ENCODE measurements at places on chromosomes 11 and 22.

DNA sequence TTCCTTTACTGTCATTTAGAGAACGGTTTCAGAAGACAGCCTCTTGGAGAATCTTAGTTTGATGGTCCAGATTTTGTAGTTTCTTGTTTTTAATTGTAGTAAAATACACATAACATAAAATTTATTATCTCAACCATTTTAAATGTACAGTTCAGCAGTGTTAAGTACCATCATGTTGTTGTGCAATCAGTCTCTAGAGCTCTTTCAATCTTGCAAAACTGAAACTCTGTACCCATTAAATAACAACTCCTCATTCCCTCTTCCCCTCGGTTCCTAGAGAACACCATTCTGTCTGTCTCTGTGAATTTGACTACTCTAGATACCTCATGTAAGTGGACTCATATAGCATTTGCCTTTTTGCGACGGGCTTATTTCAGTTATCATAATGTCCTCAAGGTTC lies 69.8 kb downstream of the GRIK4 start:
- no peak for DNase-seq

DNA sequence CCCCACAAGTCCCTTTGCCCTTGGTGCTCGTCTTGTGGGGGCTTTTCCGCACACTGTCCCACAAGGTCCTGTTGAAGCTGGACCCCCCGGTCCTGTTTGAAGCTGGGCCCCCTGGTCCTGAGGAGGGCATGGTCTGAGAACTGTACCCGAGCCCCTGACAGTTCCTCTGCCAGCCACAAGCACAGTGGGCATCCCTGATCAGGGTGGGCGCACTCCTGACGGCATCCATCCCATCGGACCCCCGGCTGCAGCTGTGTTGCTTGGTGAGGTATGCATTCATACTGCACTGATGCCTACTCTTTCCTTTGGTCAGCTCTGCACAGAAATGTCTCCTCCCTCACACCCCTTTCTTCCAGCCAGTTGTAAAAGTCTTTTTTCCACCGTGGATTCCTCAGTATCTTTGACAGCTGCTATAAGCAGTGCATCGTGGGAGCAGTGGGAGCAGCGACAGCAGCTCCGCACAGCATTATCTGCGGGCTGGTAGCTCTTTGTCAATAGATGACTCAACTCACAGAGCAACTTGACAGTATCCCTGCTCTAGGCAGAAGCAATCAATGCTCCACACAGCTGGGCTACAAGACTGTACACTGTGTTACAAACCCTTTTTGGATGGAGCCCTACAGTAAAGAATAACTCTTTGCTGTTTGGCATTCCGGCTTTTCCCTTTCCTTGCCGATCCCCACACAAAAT lies 1030.8 kb upstream of the CCDC90B start:
- DNase-seq: peak; percentile 21

DNA sequence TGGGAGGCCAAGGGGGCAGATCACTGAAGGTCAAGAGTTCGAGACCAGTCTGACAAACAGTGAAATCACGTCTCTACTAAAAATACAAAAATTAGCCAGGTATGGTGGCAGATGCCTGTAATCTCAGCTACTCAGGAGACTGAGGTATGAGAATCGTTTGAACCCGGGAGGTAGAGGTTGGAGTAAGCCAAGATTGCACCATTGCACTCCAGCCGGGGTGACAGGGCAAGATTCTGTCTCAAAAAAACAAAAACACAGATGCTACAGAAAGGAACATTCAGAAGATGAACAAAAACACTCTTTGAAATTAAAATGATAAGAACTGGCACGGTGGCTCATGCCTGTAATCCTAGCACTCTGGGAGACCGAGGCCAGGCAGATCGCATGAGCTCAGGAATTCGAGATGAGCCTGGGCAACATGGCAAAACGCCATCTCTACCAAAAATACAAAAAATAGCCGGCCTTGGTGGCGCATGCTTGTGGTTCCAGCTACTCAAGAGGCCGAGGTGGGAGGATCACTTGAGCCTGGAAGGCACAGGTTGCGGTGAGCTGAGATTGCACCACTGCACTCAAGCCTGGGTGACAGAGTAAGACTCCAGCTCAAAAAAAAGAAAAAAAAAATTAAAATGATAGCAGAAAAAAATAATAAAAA lies 8.5 kb downstream of the RAB6A start:
- DNase-seq: no peak

DNA sequence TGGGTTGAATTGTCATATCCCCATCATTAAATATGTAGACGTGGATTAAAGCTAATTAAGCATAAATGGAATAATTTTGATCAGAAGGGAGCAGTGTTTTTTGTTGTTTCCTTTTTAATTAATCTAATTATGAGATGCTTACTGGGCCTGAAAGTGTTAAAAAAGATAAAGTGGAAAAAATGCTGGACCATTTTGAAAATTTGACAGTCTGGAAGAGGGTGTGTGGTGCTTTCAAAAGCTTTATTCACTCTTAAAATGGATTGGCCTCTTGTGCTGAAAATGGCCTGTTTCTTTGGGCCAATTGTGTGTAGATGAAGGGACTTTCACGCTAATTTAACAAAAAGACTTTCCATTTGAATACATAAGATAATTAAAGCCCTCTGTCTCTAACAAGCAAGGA lies 1.8 kb downstream of the TNRC6B start:
- DNase-seq: no peak
